ENCODE measurements at places on chromosomes 7 and 10.

- DNase-seq, result no peak
These were observed 266.8 kb downstream of the DIP2C start for GRCh38 chr10:422675-423074.

DNA sequence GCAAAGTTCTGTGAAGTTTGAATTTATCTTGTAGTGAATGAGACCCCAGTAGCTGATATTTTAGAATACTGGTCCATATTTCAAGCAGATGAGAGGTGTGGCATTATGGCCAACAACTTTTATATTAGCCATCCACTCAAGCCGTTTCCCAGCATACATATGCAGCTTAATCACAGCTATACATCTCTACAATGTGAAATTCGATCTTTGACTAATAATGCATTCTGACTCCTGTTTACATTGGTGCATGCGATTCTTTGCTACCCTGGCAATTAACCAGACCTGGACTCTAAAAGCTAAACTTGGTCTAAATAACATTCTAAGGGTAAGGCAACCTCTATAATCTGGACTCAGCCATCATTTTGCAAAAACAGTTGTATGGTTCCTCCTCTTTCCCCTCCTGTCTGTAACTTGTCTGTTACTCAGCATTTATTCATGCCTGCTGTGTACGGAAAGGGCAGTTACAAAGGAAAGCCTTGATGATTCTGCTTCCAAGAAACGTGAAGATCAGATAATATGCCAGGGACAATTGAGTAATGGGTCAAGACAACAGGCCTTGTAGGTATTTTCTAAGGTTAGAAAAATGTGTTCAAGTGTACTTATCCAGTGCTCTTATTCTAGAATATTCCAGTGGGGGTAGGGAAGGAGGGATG is 50.6 kb downstream of the PNLIPRP2 start:
- DNase-seq, result no peak

DNA sequence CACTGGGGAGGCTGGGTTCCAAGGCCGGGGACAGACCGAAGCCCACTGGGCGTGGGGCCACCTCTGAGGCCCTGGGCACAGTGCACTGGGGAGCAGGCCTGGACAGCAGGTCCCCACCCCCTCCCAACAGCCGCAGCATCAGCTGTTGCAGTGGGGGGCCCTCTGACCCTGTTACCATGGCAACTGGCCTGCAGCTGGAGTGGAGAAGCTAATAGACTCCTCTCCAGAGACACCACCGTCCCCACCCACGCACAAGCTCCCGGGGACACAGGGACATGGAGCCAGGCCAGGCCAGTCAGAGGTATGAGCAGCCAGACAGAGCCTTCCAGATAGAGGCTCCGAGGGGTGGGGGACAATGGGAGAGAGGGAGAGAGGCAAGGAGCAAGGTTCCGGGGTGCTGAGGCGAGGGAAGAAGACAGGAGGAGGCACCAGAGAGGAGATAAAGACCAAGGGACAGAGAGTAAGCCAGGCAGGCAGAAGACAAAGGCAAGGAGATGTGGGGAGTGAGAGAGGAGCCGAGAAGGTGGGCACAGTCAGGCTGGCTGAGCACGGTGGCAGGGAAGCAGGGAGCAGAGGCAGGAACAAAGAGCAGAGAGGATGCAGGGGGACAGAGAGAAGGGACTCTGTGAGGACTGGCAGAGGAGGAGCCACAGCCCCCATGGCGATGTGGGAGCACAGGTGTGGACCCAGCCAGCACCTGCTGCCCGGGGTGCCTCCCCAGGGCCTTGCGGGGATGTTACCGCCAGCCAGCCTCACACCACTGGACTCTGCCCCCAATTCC is 6.7 kb downstream of the KCNH2 start:
- DNase-seq, result no peak

DNA sequence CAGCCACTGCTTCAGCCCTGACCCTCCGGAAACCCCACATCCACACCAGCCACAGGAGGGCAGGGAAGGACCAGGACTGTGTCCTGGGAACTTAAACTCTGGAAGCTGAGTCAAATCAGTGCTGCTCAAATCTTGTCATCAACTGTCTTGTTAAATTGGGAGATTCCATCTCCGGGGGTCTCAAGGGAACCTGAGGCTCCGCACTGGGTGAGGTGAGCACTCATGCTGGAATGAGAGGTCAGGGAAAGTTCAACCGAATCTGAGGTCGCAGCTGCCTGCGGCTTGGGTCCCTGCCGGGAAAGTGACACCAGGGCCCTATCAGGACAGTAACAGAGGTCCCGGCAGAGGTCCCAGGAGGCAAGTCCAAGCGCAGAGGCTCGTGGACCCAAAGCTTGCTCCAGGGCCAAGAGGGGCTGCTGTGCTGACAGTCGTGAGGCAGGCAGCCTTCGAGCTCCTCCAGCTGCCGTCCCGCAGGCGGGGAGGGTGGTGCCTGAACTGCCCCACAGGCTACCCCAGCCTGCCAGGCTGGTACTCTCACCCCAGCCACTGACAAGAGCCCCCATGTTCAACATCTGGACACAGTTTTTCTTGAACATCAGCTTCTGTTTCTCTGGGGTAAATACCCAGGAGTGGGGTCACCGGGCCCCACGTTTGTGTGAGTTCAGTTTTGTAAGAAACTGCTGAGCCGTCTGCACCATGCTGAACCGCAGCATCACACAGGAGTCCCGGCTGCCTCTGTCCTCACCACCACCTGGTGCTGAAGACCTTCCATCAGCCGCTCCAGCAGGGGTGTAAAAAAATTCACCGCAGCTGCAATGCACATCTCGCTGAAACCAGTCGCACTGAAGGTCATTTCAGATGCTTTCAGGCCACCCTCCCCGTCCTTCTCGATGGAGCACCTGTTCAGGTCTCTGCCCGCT is 101.0 kb downstream of the DIP2C start:
- DNase-seq, result no peak

GRCh38 chr10:4448030-4448429 is 378.0 kb upstream of the AKR1E2 start:
- no peak for DNase-seq

- no peak for DNase-seq
These were observed 260.8 kb downstream of the SKAP2 start for GRCh38 chr7:26603631-26604030.

DNA sequence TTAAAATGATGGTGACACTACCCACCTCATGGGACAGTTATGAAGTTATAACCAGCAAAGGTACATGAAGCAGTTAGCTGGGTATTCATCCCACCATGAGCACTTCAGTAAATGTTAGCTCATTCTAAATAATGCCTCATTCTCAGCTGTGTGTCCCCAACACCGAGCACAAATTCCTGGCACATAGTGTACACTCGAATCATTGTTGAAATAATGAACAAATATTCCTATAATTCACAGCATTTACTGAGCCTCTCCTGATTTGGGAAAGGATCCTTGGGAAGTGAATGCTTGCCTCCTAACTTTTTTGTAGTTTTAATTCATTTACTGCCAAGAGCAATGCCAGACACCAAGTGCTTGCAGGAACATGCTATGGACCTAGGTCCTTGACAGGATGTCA is 235.2 kb downstream of the DGKI start:
- no peak for DNase-seq

GRCh38 chr7:151999424-152000090 is 25.9 kb upstream of the GALNT11 start:
- no peak for DNase-seq

GRCh38 chr7:756928-757560 is 30.0 kb upstream of the PRKAR1B start:
- no peak for DNase-seq

GRCh38 chr10:17910125-17910789 is 41.5 kb upstream of the SLC39A12 start:
- DNase-seq, result no peak

GRCh38 chr10:97573021-97573420 is 442 bp downstream of the ANKRD2 start:
- DNase-seq, result no peak

- DNase-seq, result no peak
These were observed 648.0 kb upstream of the IGFBP3 start for GRCh38 chr7:46569133-46569465.

- DNase-seq, result no peak
These were observed 114.6 kb downstream of the ITIH5 start for GRCh38 chr10:7551950-7552716.

DNA sequence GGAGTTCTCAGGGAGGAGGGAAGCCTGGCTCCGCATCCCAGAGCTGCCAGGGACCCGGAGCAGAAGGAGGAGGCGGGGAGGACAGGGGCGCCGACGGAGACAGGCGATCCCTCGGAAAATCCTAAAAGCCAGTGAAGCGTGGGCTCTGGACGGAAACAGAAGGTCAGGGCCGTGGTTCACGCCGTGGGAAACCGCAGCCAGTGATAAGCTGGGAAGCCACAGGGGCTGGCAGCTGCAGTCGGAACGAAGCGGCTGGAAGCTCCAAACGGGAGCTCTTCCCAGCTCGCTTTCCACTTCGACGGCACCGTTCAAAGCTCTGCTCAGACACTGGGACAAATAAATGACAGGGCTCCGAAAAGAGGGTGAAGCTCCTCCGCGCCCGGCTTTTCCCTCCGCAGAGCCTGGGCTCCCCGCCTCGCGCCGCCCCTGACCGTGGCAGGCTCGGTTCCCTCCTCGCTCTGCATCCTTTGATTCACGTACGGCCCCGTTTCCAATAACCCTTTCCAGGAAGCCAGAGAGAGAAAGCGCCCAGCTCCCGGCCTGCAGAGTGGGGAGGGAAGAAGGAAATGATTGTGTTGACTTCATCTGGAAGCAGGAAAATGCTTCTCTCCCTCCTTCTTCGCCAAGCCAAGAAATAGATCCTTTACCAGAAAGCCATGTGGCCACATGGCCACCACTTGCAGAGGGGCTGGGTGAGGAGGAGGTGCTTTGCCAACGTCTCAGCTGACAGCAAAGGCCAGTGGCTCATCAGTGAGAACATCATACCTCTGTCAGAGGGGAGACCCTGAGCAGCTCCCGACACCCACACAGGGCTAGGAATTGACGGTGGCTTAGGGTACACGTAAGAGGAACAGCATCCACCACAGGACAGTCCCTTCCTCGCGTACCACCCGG is 57.4 kb downstream of the ADRB1 start:
- no peak for DNase-seq

DNA sequence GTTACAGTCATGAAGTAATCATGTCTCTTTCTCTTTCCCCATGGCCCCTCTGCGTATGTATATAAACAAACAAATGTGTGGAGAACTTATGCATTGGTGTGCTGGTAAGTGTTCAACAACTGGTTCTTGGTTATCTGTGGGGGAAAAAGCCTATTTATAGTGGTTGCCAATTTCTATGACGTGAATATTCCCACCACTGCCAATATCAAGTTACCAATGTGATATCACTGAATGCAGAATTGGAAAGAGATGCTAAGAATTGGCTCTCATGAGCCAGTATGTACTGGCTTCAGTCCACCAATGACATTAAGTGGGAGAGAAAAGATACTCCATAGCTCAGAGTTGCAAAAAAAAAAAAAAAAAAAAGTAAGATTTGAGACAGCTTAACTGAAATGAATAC is 399.7 kb downstream of the REEP3 start:
- DNase-seq, result no peak

DNA sequence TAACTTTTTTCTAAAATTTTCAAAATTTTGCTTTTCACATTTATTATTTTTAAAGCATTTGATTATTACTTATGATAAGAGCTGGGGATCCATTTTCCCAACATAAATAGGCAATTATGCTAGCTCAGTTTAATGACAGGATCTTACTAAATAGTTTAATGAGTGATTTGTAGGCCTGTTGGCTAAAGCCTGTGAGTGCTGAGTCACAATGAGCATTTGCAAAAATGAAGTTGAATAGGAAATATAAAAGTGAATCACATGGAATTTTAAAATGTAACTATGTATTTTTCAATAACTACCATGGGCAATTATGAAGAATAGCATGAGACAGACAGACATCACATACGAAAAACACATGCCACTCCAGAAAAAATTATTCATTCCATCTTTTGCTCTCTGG is 45.1 kb upstream of the ZPBP start:
- no peak for DNase-seq

- no peak for DNase-seq
These were observed 84.2 kb downstream of the ANK3 start for GRCh38 chr10:60305380-60305892.

DNA sequence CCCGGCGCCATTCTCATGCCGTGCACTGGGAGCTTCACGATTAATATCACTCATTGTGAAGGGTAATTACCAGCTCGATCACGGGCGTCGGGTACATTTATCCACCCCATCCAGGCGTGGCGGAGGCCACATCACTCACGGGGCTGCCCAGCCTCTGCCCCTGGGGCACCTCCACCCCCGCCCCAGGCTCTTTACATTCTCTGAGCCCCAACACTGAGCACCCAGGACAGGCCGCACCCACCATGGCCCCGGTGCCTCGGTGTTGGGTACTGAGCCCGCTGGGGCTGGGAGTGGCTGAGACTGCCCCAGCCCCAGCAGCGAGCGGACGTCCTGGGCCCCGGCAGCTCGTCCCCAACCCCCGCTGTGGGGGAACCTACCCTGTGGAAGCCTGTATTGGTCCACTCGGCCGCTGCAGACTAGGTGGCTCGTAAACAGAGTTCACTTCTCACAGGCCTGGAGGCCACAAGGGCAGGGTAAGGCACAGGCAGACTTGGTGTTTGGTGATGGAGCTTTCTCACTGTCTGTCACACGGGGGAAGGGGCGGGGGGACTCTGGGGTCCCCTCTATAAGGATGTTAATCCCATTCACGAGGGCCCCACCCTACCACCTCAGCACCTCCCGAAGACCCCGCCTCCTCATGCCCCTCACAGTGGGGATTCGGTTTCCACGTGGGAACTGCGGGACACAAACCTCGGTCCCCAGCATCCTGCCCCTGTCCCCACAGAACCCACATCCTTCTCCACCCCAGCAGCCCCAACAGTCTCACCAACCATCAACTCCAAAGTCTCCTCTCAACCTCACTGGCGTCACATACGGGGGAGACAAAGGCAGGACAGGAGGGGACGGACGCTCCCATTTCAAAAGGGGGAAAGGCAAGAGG is 184.1 kb downstream of the ELFN1 start:
- DNase-seq, result no peak

DNA sequence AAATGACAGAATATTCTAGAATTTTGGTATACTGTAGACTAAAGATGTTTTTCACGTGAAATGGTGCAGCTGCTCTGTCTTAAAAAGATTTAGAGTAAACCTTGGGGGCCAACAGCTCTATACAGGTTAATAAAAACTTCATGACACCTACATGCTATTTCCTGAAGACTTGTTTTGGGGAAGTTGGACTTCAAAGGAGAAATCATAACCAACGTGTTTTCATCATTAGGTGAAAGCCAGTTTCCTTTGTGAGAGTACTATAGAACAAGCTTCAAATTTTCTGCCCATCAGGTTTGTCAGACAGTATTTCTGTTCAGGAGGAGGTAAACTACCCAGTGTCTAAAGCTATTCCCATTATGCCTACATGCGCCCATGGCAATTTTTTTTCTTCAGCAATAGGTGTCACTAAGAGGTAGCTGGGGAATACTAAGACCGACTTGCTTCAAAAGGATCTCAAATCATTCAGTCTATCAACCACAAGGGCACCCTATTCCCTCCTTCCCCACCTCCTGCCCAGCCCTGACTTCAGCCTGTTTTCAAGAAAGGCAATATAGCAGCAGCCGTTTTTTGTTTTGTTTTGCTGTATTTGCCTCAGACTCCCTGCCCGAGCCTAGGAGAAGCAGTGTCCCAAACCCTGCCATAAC is 237.3 kb upstream of the SP8 start:
- DNase-seq, result no peak

GRCh38 chr7:40733114-40733513 is 598.3 kb downstream of the SUGCT start:
- no peak for DNase-seq

- no peak for DNase-seq
These were observed 259.3 kb downstream of the TRIL start for GRCh38 chr7:28698840-28699239.
